ENCODE measurements at places on chromosomes 7 and 10. TPM values are rescaled to one million over a fixed set of nuclear protein-coding genes. Genes with fewer than 3 reads are reported as not detected.

The UCMA gene
- total RNA-seq: not detected

The SAP25 gene
- total RNA-seq: not detected

The COL17A1 gene
- 0.16 TPM for total RNA-seq

The PHYHIPL gene
- 28.4 TPM for total RNA-seq

The LIPJ gene
- total RNA-seq: not detected

The C1QL3 gene
- not detected for total RNA-seq

The GJD4 gene
- total RNA-seq: not detected

- H3K27ac ChIP-seq: no peak overlapping the region
- no peaks in the 10 kb centered on the region for H3K27me3 ChIP-seq
- no peaks in the 10 kb centered on the region for H3K36me3 ChIP-seq
- no peak overlapping the region for H3K4me3 ChIP-seq
Measured at GRCh38 chr10:102812231-102812876, 24.9 kb downstream of the CYP17A1 start.

DNA sequence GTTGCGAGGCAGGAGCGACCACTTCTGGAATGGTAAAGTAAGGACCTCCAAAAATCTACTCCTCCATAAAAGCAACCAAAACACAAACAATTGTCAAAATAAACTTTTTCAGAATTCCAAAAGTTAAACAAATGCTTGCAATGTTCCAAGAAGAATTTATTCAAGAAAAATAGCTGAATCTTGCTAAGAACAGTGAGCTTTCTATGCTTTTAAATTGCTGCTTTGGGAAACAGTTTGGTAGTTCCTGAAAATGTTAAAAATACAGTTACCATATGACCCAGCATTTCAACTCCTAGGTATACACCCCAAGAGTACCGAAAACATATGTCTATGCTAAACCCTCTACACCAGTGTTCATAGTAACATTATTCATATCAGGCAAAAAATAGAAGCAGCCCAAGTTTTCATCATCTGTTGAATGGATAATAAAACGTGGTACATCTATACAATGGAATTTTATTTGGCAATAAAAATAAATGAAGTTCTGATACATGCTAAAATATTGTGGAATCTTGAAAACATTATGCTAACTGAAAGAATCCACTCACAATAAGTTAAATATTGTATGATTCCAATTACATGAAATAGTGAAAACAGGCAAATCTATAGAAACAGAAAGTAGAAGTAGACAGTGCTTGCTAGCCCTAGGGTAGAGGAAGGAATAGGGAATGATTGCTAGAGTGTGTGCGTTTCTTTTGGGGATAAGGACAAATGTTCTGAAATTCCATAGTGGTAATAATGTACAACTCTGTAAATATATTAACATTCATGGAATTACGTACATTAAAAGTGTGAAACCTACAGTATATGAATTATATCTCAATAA is 57.0 kb downstream of the LRRN3 start:
- H3K36me3 ChIP-seq: no peaks in the 10 kb centered on the region
- no peak overlapping the region for H3K27ac ChIP-seq
- H3K27me3 ChIP-seq: no peaks in the 10 kb centered on the region
- no peak for DNase-seq
- H3K4me3 ChIP-seq: no peak overlapping the region
- no peaks in the 10 kb centered on the region for H3K4me1 ChIP-seq

GRCh38 chr7:112896026-112896601 is 105.9 kb upstream of the TMEM168 start:
- H3K27me3 ChIP-seq: no peaks in the 10 kb centered on the region
- DNase-seq: no peak
- no peak overlapping the region for H3K27ac ChIP-seq
- no peak overlapping the region for H3K4me3 ChIP-seq
- H3K36me3 ChIP-seq: no peaks in the 10 kb centered on the region

- H3K4me3 ChIP-seq: no peak overlapping the region
- H3K27me3 ChIP-seq: no peaks in the 10 kb centered on the region
- no peak overlapping the region for H3K27ac ChIP-seq
- H3K36me3 ChIP-seq: no peaks in the 10 kb centered on the region
Measured at GRCh38 chr7:94351703-94352102, 43.0 kb upstream of the COL1A2 start.

- no peaks in the 10 kb centered on the region for H3K4me1 ChIP-seq
- H3K4me3 ChIP-seq: no peak overlapping the region
- H3K27me3 ChIP-seq: no peaks in the 10 kb centered on the region
- no peak overlapping the region for H3K27ac ChIP-seq
Measured at GRCh38 chr7:149827089-149827981, 10.8 kb upstream of the ZNF862 start.

DNA sequence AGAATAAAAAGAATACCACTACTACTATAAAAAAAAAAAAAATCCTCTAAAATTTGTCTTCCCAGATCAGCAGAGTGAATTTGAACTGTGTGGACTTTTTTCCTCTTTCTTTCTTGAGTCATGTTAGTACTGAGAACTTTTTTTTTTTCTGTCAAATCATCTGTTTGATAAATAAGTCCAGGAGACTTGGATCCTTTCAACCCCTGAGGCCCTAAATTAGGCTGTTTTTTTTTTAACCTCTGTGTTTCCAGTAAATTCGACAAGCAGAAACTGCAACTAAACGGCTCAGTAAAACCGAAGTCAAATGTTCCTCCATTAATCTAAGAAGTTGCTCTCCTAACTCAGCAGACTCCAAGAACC is 2.7 kb downstream of the MAP3K8 start:
- H3K4me1 ChIP-seq: peaks cover 8% of the 10 kb centered on the region
- H3K27me3 ChIP-seq: no peaks in the 10 kb centered on the region
- no peak for DNase-seq
- H3K27ac ChIP-seq: no peak overlapping the region

DNA sequence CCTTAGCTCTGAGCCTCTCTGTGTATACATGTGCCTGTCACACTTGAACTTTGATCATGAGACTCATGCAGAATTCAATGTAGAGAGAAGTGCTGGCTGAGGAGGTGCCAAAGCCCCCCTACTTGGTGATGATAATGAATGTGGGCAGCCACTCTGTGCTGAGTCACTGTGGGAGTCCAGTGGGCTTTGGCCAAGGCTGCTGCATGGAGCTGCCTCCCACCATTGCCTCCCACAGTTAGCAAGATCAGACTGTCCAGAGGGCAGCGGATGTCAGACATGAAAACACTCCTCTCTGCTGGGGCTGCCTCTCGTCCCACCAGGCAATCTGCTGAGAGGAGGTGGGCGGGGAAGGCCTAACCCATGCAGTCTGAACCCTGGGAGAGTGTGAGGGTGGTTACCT is 180.3 kb downstream of the SH2D4B start:
- no peaks in the 10 kb centered on the region for H3K27me3 ChIP-seq
- no peaks in the 10 kb centered on the region for H3K36me3 ChIP-seq
- no peaks in the 10 kb centered on the region for H3K4me1 ChIP-seq

DNA sequence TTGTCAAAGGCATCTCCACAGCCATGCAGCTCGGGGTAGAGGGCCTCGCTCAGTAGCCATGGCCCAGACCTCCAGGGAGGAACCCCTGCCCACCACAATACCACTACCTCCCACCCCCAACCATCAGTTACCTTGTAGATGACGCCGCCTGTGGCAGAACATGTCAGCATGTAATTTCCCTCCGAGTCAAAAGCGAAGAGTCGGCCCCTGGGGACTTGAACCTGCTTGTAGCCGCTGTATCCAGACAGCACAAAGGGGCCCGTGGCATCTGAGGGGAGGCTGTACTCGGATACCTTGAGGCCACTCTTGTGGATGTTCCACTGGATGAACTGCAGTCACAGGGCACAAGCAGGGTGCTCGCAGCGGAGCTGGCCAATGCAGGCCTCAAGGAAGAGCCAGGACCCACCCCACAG is 16.3 kb upstream of the CYREN start:
- H3K4me3 ChIP-seq: no peak overlapping the region
- no peak for DNase-seq
- peaks cover 54% of the 10 kb centered on the region for H3K36me3 ChIP-seq
- H3K4me1 ChIP-seq: no peaks in the 10 kb centered on the region
- H3K27ac ChIP-seq: no peak overlapping the region
- H3K27me3 ChIP-seq: no peaks in the 10 kb centered on the region

DNA sequence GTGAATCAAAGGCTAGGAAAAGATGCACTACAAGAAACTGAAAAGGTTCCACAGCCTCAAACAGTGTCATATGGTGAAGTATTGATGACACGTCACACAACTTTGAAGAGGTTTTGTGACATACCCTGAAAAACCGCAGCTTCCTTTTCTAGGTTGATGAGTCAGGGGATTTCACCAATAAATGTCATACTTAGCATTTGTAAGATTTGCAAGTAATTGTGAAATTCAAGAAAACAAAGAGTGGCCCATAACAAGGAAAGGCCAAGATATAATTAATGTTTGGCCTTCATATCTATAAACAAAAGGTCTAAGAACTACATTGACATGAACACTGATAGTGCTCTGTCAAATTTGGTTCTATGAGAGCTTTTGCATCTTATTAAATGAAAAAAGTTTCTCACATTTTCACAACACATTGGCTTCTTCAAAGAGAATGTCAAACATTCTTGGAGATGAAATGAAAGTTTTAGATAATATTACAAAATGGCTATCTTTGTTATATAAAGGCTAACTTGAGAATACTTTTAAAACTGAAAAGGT is 62.0 kb upstream of the NAMPT start:
- peaks cover 14% of the 10 kb centered on the region for H3K4me1 ChIP-seq
- H3K27me3 ChIP-seq: no peaks in the 10 kb centered on the region
- H3K36me3 ChIP-seq: no peaks in the 10 kb centered on the region
- H3K4me3 ChIP-seq: no peak overlapping the region

DNA sequence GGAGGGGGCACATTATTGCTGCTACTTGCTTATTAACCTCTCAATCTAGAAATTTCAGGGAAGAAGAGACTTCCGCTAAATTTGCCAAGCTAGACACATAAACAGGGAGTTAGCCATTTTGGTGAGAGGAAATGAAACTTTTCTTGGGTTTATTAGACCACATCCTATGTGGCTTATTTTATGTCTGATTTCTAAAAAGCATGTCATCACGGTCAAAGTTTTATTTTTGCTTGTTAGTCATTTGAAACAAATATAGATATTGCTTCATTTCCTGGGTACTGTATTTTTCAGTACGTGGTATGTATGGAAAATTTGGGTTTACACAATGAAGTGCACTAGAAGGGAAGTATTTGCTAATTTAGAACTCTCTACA is 144.1 kb downstream of the TCF7L2 start:
- H3K27ac ChIP-seq: no peak overlapping the region
- DNase-seq: no peak
- no peak overlapping the region for H3K4me3 ChIP-seq
